ENCODE measurements at places on chromosomes 16 and 17.

DNA sequence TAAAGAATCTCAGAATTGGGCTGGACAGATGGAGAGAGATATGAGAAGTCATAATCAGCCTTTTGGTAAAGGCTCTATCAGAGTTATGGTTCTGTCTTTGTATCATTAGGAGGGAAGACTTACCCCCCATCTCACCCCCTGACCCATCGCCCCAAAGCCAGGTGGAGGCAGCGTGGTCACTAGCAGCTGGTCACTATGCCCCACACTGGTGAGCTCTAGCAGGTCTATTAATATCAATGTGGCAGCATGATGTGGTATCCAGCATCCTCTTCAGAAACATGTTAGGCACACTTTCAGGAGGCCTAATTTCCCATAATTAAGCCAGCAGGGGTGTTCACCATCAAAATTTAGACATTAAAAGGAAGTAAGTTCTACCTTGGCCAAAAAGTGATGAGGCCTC is 183.8 kb upstream of the COX10 start:
- no peak for DNase-seq

GRCh38 chr17:80322864-80323263 is 62.2 kb downstream of the RNF213 start:
- no peak for DNase-seq

- DNase-seq: no peak
Measured at GRCh38 chr16:21666772-21667171, 3.0 kb downstream of the OTOA start.

- DNase-seq: no peak
Measured at GRCh38 chr17:13047011-13047606, 29.3 kb upstream of the ELAC2 start.

DNA sequence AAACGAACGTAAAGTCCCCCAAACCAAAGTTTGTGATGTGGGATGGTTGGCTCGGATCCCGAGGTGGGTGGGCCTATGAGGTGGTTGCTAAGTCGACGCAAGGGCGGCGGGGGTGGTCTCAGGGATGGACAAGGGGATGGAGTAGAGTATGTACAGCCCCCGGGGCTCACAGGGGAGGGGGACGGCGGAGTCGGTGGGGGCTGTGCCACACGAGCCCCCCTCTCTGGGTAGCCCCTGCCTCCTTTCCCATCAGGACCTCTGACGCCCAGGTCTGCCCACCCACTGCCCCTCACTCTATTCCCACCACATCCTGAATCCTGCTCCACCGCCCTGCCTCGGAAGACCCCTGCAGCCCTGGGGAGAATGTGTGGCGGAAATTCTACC is 15.2 kb downstream of the IL34 start:
- no peak for DNase-seq

DNA sequence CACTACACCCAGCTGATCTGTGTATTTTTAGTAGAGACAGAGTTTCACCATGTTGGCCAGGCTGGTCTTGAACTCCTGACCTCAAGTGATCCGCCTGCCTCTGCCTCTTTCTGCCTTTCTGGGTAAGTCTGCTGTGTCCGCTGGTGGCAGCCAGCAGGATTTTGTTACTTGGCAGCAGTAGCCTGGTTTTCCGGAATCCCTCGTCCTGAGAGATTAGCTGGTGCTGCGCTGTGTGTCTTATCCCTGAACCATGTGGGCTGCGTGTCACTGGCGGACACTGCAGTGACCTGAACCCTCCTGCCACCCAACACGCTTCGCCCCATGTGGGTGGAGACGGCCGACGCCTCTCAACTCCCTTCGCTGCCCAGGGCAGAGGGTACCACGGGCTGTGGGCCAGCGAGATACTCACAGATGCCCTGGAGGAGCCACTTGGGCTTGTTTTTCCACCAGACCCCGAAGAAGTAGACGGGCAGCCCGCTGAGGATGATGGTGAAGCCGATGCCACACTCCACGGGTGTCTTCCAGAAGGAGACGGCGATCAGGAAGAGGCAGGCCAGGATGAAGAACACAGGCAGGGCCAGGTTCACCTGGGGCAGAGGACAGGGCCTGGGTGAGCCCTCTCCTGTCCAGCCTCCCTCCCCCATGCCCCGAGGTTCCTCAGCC is 35.2 kb downstream of the SLC7A5 start:
- no peak for DNase-seq

- no peak for DNase-seq
Measured at GRCh38 chr17:82474223-82475010, 15.9 kb downstream of the NARF start.

DNA sequence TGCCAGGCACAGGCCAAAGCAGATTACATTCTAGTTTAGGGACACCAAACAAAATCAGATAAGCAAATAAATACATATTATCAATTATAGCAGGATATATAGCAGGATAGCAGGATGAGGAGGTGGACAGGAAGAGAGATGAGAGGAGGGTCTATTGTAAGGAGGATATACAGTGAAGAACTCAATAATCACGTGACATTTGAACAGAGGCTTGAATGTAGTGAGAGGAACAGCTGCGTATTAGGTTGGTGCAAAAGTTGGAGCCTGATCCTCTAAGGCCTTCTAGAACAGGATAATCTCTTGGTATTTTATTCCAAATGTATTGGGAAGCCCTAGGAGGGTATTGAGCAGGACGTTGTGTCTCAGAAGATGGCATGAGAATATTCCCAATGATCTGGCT is 136.7 kb downstream of the CYLD start:
- no peak for DNase-seq

- peak; percentile 72 for DNase-seq
Measured at GRCh38 chr17:80991645-80992076, at the start of gene CHMP6. Gene CHMP6 (plus strand): TSS chr17:80991841. CDS start chr17:80991919, 78 bp downstream.

Data from choroid plexus epithelial cell (primary cell).